ENCODE measurements at places on chromosomes 2 and 18.
A peak's percentile ranks its signal among the peaks of the same experiment; 100 is the strongest.

- no peak for DNase-seq
Measured at GRCh38 chr2:16247326-16248122, 307.2 kb downstream of the MYCN start.

- no peak for DNase-seq
Measured at GRCh38 chr2:172967036-172967982, 108.3 kb upstream of the MAP3K20 start.

DNA sequence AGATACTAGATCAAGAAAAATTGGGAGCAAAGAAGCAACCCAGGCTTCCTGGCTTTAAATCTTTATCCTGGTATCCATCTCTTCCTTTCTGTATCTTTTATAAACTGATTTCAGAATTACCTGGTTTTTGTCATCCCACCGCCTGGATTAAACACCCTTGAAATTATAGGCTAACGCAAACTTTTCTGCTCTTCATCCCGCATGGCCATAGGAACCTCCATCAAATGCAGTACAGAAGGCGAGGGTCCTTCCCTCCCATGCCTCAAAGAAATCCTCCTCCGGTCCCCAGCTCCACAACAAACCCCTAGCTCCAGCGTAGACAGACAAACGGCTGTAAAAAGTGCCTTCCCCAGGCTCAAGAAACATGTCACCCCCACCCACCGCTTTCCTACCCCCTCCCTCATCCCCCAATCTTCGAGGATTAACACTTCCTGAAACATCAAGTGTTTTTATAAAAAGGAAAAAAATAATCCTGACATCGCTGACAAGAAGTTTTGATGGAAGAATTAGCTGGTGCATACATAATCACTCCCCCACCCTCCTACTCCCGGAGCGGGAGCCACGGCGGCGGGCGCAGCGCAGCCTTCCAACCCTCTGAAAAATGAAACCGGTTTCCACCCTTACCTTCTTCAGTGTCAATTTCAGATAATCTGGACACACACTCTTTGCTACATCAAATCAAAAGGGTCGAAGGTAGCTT lies 7.6 kb downstream of the DLX1 start:
- DNase-seq: no peak

DNA sequence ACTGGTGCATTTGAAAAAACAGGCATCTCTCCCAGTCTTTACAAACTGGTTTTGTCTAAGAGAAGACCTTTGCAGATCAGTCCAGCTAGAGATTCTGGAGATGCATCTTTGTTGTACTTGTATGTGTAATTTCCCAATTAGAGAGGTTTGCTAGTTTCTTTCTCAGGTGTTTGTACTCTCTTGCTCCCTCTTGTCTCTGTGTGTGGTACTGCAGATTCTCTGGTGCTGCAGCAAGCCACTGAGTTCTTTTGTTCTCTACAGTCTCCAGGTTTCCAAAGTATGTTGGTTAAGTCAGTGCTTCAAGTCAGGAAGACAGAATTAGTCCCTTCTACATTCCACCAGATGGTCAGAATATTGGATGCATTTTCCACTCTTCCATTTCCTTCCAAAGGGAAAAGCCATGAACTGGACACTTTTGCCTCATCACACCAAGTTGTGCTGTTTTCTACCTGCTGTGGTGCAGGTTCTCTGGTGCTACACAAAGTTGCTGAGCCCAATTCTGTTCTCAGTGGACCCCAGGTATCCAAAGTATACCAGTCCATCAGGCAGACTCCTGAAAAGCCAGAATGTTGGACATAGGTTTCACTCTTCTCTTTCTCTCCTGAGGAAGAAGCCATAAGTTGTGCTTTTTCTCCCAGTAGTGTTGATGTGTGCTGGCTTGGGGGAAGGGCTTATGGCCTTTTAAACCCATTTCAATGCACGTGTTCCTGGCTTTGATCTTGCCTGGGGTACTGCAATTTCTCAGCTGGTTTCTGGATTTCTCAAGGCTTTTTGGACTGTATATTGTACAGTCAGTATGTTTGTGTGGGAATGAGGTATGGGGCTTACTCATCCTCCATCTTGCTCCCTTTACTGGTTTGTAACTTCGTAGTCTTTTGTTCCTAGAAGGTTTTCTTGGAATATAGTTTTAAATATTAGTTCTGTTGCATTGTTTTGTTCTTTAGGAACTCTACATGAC lies 29.8 kb downstream of the EPC2 start:
- DNase-seq: no peak

DNA sequence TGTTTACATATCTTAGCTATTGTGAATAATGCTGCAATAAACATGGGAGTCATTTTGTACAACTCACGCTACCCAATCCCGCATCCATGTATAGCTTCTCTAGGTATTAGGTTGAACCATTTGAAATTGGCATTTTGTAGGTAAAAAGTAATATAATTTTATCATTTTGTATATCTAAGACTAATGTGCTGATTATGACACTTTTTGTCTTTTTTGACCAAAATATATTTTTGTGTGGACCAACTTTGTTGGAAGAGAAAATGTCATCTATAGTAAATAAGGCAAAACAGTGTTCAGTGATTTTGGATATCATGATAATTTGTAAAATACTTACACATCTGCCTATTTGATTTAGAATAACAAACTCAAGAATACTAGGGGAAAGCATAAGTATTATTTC lies 150.7 kb downstream of the MAP2 start:
- no peak for DNase-seq

- no peak for DNase-seq
Measured at GRCh38 chr2:42101206-42102023, 53.6 kb downstream of the PKDCC start.

- no peak for DNase-seq
Measured at GRCh38 chr2:68714866-68715265, 19.7 kb upstream of the ARHGAP25 start.

GRCh38 chr2:147740211-147740927 lies 104.5 kb upstream of the ACVR2A start:
- no peak for DNase-seq

- no peak for DNase-seq
Measured at GRCh38 chr2:16189029-16189835, 248.9 kb downstream of the MYCN start.

DNA sequence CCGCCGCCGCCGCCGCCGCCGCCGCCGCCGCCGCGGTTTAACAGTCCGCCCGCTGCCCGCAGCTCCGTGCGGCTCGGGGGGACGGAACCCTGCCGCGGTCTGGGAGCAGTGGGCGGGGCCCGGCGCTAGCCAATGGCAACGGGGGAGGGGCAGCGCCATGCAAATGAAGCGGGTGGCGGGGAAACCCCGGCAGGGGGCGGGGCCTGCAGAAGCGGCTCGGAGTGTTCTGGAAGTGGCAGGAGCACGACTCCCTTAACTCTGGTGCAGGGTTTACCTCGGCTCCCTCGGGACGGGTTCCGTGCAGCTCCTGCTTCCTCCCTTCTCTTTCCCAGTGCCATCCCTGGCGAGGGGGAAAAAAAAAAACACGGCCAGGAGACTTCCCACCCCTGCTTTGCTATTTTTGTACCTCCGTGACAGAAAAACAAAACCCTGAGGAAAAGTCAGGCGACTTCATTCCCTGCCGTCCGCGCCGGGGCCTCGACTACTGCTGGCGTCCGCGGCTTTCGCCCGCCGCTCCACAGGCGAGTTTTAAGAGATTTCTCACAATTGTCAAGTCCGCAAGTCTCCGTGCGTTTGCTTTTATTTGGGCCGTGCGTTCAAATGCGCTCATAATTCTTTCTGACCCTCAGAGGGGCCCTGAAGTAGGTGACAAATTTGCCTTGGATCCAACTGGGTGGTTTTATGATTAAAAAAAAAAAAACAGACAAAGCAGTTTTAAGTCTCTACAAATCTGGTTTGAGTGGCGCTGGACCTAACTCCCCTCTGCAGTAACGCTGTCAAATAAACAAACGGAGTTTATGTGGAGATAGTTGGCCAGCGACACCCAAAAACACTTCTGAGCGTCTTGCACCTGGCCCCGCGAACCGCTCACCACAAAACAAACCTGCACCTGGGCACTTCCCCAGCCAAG lies at the start of gene KANSL1L:
TSS of gene KANSL1L (minus strand) at position 101 of the 910 bp plus-strand sequence. CDS start 16,827 bp downstream, outside the sequence.
- DNase-seq: peak; percentile 90

DNA sequence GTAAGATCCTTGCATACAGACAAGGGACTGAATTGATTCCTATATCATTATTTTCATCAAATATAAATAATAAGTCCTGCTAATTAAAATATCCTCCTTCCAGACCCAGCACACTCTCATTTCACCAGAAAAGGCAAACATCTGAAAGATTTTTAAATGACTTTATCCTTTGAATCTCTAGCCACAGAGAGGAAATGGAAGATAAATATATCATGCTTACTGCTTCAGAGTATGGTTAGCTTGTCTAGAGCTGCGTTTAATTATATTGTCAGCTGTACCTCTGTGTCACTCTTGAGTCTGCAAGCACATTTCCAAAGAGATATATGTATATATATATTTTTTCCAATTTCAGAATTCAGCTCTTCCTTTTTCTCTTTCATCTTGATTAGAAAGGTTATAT lies 232.7 kb downstream of the TRIB2 start:
- no peak for DNase-seq

GRCh38 chr18:23270986-23271680 lies 135.8 kb downstream of the CABLES1 start:
- DNase-seq: no peak

DNA sequence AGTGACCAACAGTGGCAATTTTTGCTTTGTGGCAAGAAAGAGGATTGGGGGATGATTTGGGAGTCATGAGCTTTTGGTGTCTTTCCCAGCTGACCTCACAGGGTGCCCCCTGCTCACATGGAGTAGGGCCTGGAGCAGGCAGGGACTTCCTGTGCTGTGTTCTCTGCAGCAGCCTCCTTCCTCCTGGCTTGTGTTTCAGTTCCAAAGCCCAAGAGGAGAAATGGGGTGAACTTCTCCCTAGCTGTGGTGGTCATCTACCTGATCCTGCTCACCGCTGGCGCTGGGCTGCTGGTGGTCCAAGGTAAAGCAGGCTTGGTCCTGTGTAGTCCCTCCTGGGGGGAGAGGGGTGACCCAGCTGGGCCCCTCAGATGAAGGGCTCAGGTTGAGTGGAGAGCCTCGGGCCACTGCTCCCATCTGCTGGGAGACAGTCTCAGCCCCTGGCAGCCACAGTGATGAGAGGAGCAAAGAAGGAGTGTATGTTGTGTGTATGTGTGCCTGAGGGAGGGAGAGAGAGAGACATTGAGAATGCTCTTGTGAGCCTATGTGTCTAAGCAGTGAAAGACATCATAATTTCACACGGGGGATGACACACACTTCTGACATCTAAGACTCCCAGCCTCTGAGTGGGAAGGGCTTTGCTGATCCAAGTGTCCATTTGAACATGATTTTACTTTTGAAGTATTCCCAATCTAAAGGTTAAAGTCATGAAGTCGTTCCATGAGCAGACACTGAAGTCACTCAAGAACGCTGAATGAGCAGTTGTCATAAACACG lies 27.2 kb downstream of the MARCO start:
- DNase-seq: no peak
